ENCODE measurements at places on chromosomes 13 and 19. TPM values are rescaled to one million over a fixed set of nuclear protein-coding genes. Genes with fewer than 3 reads are reported as not detected.

- no peaks in the 10 kb centered on the region for H3K27me3 ChIP-seq
- H3K4me1 ChIP-seq, result peaks cover 10% of the 10 kb centered on the region
- H3K4me3 ChIP-seq, result no peak overlapping the region
- H3K36me3 ChIP-seq, result no peaks in the 10 kb centered on the region
Observed at GRCh38 chr13:25753976-25754375, 297.8 kb downstream of the SHISA2 start.

COX7A1 gene
- total RNA-seq, result 7.9 TPM

DNA sequence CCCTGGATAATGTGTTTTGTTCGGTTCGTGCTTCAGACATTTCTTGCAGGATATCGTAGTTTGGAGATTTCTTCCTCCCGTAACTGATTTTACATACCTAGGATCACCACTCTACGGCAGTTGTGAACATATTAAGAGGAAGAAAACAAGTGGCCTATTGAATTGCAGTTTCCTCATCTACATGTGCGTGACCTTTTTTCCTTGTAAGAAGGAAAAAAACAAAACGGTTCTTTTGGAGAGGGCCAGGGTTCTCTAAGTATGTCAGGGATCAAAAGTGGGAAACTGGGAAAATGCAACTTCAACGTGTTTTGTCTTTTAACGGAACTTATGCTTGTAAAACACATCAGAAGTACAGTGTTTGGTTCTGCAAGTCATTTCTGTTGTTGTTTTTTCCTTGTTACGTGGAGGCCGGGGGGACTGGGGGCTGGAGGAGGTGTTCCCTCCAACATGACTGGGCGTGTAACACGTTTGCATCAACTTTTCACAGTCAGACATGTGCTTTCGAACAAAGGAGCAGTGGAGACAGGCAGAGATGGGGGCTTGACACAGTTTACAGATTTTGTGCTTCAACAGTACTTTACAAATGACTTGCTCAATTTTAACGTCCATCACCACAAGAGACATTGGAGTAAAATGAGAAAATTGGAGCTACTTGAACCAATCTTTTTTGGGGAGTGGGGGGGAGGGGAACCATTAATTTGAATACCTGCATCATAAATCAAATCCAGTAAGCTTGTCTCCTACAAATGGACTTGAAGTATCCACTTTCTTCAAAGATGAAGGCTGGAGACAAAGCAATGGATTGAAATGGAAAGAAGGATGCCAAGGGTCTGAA lies 3.8 kb downstream of the ZC3H4 start:
- H3K36me3 ChIP-seq, result no peaks in the 10 kb centered on the region
- peaks cover 58% of the 10 kb centered on the region for H3K4me1 ChIP-seq
- H3K27ac ChIP-seq, result peak overlapping the region; percentile 99
- H3K27me3 ChIP-seq, result no peaks in the 10 kb centered on the region

- no peak overlapping the region for H3K27ac ChIP-seq
- H3K4me1 ChIP-seq, result peaks cover 18% of the 10 kb centered on the region
- H3K4me3 ChIP-seq, result peak overlapping the region; percentile 42
- H3K27me3 ChIP-seq, result peaks cover 60% of the 10 kb centered on the region
Observed at GRCh38 chr13:24748061-24748400, 15.9 kb upstream of the RNF17 start.

GRCh38 chr13:44140888-44141724 lies 232.5 kb upstream of the SERP2 start:
- H3K36me3 ChIP-seq, result no peaks in the 10 kb centered on the region
- H3K27ac ChIP-seq, result peak overlapping the region; percentile 91
- peak overlapping the region; percentile 60 for H3K4me3 ChIP-seq
- H3K4me1 ChIP-seq, result peaks cover 16% of the 10 kb centered on the region

- peaks cover 4% of the 10 kb centered on the region for H3K27me3 ChIP-seq
- H3K36me3 ChIP-seq, result peaks cover 17% of the 10 kb centered on the region
- H3K4me1 ChIP-seq, result no peaks in the 10 kb centered on the region
- no peak overlapping the region for H3K4me3 ChIP-seq
- no peak overlapping the region for H3K27ac ChIP-seq
- no peak for DNase-seq
Observed at GRCh38 chr13:113041293-113041690, 64.3 kb upstream of the F7 start.

ZNF865 gene
- 11.6 TPM for total RNA-seq

GRCh38 chr13:88925954-88926353 lies 1254.8 kb downstream of the SLITRK5 start:
- no peaks in the 10 kb centered on the region for H3K27me3 ChIP-seq
- H3K36me3 ChIP-seq, result no peaks in the 10 kb centered on the region
- H3K4me1 ChIP-seq, result no peaks in the 10 kb centered on the region
- H3K4me3 ChIP-seq, result no peak overlapping the region
